ENCODE measurements at places on chromosomes 6 and 20.

- DNase-seq, result no peak
Observed at GRCh38 chr6:162638931-162639574, 88.5 kb downstream of the PRKN start.

DNA sequence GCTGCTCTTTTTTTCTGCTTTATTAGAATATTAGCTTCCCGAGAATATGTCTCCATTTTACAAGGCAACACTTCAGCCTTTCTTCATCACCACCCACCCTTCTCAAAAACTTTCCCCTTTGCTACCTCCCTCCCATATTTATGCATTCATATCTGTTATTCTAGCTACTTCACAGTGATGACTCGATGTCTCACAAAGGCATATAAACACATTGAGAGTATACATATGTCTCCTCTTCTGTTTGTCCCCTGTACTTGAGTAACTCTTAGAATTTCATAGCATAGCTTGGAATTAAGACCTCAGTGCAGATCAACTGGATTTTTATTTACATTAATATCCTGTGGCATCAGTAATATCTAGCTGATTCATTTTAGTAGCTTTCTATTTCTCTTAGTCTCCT lies 6.5 kb downstream of the RNF144B start:
- no peak for DNase-seq

GRCh38 chr20:38303908-38304379 lies at the start of gene BPI:
Gene BPI, plus strand, starts transcription at chr20:38304156. Its CDS starts 68 bp downstream, at chr20:38304224.
- peak; percentile 74 for DNase-seq

GRCh38 chr6:169558774-169559441 lies 142.9 kb downstream of the WDR27 start:
- no peak for DNase-seq

DNA sequence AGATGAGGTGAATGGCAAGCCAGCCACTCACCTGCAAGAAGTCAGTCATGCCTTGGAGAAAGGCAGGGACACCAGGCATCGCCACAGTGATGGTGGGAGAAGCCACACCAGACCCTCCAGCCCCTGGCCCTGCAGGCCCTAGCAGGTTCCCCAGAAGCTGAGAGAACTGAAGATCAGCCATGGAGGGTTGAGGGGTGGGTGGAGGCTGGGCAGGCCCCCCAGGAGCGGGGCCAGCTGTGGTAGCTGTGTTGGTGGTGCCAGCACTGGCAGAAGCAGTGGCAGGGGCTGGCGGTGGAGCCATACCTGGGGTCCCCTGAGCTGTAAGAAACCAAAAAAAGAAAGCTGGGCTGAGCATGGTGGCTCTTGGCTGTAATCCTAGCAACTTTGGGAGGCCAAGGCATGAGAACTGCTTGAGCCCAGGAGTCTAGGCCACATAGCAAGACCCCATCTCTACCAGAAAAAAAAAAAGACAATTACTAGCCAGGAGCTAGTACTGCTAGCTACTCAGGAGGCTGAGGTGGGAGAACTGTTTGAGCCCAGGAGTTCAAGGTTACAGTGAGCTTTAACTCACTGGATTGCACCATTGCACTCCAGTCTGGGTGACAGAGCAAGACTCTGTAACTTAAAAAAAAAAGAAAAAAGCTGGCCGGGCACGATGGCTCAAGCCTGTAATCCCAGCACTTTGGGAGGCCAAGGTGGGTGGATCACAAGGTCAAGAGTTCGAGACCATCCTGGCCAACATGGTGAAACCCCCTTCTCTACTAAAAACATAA lies 9.5 kb downstream of the BAG6 start:
- DNase-seq, result no peak

DNA sequence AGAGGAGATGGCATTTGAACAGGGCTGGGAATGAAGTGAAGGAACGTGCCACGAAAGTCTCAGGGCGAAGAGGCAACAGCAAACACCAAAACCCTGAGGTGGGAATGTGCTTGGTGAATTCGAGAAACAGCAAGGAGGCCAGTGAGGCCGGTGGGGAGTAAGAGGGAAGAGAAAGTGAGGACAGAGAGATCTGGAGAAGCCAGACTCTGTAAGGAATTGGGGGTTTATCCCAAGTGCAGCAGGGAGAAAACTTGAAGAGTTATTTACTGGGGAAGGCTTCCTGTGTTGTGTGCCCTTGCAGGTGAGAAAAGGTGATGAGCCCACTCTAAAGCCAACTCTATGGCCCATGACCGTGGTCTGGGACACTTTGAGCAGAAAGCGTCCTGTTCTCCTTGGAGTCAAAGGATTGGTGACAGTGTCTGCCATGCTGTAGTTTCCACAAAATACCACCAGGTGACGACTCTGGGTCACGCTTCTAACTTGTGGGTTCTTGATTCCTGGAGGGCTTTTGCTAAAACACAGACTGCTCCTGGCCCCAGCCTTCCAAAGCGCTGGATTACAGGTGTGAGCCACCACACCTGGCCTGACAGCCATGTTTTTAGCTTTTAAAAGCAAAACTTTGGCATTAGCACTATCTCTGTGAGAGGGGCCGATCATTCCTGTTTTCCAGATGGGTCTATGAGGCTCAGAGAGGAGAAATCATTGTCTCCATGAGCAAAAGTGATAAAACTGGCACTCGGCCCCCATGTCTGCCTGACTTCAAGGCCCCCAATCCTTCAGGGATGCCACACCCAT lies 18.0 kb upstream of the CSNK2A1 start:
- DNase-seq, result peak; percentile 52

DNA sequence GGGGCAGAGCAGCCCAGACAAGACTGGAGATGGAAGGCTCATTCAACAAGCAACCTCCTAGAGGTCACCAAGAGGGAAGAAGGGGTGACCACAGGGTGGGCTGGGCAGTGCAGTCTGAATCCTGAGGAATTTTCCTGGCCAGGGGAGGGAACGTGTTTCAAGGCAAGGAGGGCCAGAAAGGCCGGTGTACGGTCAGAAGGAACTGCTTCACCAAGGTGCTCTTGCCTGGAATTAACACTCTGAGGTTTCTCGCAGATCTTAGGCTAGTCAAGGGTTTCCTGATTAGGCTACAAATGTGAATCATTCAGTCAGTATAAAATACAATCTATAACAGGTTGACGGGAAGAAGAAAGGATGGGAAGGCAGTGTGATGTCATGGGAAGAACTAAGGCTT lies 199.3 kb downstream of the LRFN2 start:
- DNase-seq, result no peak

DNA sequence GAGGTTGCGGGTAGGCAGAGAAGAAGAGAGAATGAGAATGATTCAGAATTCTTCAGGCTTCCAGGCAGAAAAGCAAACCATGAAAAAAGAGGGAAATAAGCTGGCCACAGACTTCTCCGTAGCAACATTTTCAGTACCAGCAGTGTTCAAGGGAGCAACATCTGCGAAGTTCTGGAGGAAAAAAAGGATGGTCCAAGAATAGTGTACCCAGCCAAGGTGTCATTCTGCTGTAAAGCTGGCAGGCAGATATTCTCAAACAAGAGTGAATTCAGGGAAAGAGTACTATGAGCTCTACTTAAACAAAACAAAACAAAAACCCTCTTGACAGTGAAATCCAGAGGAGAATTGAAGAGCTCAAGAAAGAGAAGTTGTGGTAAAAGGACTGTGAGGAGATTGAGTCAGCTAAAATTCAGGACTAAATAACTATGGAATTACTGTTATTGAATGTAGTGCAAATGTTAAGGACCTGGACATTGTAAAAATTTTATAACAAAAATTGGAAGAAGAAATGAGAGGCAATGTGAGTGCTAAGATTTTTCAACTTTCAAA lies 86.5 kb downstream of the ATRN start:
- DNase-seq, result no peak

- no peak for DNase-seq
Observed at GRCh38 chr6:23349521-23350147, 776.4 kb upstream of the NRSN1 start.

GRCh38 chr6:166456395-166457156 lies 73.8 kb upstream of the MPC1 start:
- DNase-seq, result no peak

DNA sequence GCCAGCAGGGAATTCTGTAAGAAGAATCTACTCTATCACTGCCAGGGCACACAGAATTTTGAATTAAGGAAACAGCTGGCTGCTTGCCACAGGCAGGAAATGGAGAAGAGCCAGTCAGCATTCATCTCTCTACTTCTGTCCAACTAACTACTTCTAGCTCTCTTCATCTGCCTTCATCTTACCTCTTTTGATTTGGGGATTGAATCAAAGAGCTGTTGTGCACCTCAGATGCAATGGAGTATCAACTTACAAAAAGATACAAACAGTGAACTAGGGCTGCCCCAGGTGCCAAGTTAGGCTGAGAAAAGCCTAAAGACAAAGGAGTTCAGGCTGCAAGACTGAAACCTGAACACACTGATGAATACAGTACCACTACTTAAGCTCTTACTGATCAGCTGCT lies 82.0 kb downstream of the PTPRK start:
- DNase-seq, result peak; percentile 51

DNA sequence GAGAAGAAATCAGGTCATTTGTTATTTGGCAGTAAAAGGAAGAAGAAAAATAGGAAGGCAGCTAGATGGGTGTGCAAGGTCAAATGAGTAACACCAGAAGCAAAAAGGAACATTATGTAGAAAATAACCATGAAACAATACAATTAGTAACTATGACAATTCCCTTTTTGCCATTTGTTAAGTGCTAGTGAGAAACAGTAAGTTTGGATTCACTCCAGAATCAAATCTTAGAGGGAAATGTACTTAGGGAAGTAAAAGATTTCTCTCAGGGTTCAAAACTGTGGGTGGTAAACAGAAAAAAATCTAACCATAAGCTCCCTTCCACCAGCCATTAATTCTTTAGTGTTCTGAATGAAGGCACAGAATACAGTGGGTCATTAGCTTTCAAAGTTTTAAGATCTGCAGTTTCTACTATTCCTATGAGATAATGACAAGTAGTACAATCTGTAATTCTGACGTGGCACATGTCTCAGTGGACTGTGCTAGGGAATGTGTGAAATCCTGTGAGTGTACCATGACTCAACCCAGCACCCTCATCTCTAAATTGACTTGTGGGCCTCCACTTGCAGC lies 17.1 kb downstream of the REPS1 start:
- DNase-seq, result no peak

- no peak for DNase-seq
Observed at GRCh38 chr6:17972978-17973622, 14.3 kb downstream of the KIF13A start.

DNA sequence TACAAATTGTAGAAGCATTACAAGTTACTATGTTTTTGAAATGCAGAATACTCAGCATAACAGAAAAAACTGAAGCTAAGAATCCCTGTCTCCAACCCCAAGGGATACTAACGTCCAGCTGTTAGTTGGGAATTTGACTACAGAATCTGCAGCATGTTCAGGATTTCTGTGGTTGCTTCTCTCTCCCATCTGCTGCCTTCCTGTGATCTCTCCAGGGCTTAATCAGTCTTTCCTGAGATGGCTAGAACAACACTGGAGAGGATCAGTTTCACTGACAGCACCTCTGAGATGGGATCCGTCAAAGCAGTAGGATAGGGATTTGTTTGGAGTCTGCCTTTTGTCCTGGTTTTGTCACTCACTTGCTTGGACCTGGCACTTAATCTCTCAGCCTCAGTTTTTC lies 73.3 kb upstream of the NUP153 start:
- DNase-seq, result no peak

All from Right ventricle myocardium superior (tissue), 1 donor.